ENCODE measurements at places on chromosomes 11 and 22. TPM values are rescaled to one million over a fixed set of nuclear protein-coding genes. Genes with fewer than 3 reads are reported as not detected.

The SESN3 gene
- 8.1 TPM for total RNA-seq

The MOGAT2 gene
- not detected for total RNA-seq

The USP2 gene
- 135 TPM for total RNA-seq

The APOA5 gene
- total RNA-seq, result not detected

The MUC2 gene
- 0.03 TPM for total RNA-seq

The MS4A6E gene
- not detected for total RNA-seq

The HEPN1 gene
- not detected for total RNA-seq

The PLAAT3 gene
- total RNA-seq, result 144 TPM

DNA sequence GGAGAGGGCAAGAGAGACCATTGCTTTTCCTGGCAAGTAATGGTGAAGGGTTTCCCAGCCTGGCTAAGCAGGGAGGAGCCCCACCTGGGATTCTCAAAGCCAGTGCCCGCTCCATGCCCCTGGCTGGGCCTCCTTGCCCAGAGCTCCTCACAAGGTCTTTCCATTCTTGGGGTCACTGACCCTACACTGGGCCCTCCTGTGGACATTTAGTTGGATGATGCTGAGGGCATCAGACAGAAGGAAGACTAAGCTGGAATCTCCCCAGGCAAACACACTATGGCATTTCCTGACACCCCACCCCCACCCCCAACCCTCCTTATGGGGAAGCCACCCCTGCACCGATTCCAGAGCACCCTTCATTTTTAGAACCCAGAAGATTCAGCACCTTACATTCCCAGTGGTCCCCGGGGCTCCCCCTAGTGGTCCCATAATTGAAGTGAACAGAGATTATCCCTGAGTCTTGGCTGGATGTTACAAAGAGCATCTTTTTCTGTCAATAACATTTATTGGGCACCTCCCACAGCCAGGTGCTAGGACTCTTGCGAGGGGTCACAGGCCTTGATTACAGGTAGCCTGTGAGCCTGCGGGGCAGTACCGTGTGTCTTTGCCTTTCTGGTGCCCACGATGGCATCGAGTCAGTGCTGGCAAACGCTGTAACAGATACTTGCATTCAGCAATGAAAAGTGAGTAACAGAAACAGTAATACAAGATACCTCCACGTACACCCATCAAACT, 548.5 kb downstream of the BUD13 start:
- no peak for DNase-seq

DNA sequence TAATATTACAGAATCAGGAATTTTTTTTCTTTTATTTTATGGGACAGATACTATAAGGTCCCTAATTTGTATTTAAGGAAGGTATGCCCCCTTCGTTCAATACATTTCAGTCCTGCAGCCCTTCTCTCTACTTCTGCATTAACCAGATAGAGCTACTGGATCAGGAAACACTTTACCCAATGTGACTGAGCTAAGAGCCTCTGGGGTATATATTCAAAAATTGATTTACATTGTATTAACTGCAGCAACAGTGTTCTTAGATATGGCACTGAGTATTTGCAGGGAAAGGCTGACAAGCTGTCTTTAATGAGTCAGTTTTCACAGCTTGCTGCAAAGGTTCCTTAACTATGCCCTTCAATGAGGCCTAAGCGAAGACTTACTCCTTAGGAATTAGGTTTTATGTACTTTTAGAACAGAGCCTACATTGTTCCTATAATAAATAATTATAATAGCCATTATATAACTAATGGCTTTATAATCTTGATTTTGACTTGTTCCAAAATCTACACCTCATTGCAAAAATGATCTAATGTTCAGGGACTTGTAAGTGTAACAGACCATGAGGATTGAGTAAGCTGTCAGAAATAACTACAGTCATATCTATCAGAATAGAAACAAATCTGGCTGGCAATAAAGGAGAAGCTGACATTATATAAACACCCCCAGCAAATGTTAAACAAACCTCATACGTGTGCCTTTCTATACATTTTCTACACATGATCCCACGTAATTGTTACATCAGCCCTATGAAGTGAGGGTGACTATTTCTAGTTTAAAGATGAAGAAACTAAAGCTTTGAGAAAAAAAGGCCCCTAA, 55.0 kb downstream of the DDI1 start:
- no peak for DNase-seq

GRCh38 chr11:6354651-6355485, 34.6 kb upstream of the CAVIN3 start:
- no peak for DNase-seq

GRCh38 chr22:50610581-50610980, 10.0 kb downstream of the MAPK8IP2 start:
- DNase-seq, result no peak

All from left ventricle myocardium inferior (tissue), 1 donor.